Stimulated activated CD4-positive, alpha-beta T cell treated with anti-CD3 and anti-CD28 coated beads, Interleukin-1b, Interleukin-23, amount 100 ng/mL, for 1 hour (primary cell): ENCODE measurements at places on chromosomes 5 and 9.

GRCh38 chr9:119801311-119801710 lies 432.1 kb upstream of the BRINP1 start:
- no peak for DNase-seq

DNA sequence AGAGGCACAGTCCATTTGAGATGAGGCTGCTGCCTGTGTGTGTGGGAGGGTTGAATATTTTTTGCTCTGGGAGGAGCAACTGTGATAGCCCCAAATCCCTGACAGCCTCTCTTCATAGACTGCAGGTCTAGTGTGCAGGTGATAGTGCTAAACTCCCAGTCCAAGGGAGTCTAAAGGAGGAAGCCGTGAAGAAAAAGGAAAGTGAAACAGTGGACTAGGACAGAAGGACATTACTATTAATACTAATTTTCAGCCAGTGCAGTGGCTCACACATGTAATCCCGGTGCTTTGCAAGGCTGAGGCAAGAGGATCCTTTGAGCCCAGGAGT lies 295.0 kb downstream of the PDE4D start:
- DNase-seq = no peak

GRCh38 chr5:147673266-147673665 lies 109.3 kb downstream of the JAKMIP2 start:
- DNase-seq = no peak

GRCh38 chr5:39411061-39411460 lies 13.7 kb downstream of the DAB2 start:
- DNase-seq = no peak

DNA sequence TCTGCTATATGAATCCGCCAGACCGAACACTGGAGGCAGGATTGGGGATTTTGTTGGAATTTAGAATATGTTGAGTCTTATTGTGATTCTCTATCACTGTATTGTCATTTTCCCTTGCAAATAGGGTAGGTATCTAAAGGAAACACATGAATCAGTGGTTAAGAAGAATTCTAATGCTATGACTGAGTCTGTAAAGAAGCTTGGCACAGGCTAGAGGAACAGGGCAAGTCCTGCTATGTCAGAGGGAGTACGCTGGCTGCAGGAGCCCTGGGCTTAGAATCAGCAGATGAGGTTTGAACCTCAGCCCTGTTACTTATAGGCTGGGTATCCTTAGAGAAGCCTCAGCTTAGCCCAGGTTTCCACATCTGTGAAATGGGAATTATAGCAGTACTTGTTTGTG lies 198.1 kb downstream of the NR3C1 start:
- no peak for DNase-seq

DNA sequence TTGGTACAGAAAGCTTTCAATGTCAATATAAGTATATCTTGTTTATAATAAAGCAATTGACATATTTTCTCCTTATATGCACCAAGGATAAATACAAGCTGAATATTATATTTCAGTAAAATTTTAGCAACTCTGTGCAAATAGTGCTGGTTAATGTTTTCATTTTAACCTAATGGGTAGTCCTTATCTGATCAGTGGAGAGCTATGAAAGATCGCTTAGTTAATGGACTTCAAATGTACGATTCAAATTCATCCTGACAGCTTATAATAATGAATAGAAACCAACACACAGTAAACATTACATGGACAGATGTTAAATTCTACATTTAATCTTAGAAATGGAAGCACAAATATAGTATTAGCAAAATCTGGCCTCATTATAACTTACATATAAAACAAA lies 1495.2 kb upstream of the C9orf72 start:
- DNase-seq = no peak

- no peak for DNase-seq
These were observed 91.2 kb upstream of the CHD1 start for GRCh38 chr5:99019812-99020697.

DNA sequence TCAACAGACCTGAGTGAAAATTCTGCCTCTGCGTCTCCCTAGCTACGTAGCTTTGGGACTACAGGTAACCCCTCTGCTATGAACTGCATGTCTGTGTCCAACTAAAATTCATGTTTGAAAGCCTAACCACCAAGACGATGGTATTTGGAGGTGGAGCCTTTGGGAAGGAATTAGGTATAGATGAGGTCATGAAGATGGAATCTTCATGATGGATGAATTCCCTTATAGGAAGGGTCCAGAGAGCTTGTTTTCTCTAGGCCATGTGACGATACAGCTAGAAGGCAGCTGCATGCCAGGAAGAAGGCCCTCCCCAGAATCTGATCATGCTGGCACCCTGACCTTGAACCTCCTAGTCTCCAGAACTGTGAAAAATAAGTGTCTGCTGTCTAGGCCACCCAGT lies 296.4 kb downstream of the SLIT3 start:
- DNase-seq = no peak

DNA sequence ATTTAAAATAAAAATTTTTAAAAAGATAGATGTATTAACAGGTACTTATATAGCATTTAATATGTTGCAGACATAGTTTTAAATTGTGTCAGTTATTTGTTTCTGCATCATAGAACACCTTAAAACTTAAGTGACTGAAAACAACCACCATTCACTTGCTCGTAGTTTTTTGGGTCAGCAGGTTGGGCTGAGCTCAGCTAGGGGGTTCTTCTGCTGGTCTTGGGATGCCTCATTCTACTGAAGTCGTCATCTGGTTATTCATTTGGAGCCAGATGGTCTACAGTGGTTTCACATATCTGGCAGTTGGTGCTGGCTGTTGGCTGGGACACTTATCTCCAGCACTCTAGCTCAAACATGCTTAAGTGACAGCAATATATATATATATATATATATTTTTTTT lies 29.6 kb downstream of the PSAT1 start:
- DNase-seq = no peak

DNA sequence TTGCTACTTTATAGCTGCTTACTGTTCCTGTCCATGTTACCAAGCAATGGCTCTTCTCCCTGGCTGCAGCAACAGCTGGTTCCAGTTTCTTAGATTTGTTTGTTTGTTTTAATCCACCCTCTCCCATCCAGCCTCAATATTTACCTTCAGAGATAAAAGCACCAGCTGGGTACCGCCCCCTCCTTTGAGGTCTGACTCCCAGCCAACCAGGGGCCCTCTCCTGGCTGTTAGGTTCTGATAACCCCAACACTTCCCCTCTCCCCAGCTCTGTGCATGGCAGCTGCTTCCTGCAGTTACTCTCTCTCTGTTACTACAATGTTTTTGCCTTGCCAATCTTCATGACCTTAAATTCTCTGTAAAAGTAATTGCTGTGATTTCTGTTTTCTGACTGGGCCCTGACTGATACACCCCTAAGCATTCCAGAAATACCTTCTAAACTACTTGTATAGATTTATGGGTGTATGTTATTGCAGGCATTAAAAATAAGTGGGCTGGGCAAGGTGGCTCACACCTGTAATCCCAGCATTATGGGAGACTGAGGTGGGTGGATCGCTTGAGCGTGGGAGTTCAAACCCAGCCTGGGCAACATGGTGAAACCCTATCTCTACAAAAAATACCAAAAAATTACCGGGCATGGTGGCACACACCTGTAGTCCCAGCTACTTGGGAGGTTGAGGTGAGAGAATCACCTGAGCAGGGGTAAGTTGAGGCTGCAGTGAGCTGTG lies 2.6 kb upstream of the GCNT1 start:
- DNase-seq = no peak

GRCh38 chr5:76204713-76205112 lies 121.5 kb downstream of the SV2C start:
- no peak for DNase-seq

DNA sequence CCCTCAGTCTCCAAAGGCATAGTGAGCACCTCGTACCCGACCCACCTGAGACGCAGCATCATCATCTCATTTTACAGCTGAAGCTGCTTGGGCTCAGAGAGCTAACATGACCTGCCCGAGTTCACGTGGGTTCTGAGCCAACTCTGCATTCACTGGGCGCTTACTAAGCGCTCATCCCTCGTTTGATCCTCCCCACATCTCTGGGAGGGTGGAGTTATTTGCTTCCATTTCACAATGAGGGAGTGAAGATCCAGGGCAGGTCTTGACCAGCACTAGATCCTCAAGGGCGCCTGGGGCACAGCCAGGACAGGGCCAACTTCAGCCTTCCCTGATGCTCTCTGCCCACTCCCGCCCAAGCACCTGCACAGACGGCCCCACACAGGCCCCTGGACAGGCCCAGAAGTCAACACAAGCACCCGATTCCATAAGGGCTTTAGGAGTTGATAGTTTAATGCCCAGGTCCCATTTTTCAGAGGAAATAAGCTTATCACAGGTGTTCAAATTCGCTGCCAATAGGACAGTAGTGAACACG lies 80.8 kb downstream of the HRH2 start:
- DNase-seq = no peak

DNA sequence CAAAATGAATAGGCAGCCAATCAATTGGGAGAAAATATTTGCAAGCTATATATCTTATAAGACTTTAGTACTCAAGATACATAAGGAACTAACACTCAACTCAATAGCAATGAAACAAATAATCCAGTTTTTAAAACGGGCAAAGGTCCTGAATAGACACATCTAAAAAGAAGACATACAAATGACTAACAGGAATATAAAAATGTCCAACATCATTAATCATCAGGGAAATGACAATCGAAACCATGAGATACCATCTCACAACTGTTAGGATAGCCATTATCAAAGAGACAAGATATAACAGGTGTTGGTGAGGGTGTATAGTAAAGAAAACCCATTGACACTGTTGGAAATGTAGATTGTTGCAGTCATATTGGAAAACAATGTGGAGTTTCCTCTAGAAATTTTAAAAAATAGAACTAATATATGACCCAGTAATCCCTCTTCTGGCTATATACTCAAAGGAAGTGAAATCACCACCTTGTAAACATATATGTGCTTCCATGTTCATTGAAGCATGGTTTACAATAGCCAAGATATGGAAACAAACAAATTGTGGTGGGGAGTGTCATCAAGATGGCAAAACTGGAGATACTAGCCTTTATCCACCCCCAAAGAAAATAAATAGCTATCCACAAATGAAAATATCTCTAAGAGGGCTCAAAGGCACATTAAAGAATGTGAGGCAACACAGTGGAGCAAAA lies 13.9 kb upstream of the BTNL3 start:
- DNase-seq = no peak

DNA sequence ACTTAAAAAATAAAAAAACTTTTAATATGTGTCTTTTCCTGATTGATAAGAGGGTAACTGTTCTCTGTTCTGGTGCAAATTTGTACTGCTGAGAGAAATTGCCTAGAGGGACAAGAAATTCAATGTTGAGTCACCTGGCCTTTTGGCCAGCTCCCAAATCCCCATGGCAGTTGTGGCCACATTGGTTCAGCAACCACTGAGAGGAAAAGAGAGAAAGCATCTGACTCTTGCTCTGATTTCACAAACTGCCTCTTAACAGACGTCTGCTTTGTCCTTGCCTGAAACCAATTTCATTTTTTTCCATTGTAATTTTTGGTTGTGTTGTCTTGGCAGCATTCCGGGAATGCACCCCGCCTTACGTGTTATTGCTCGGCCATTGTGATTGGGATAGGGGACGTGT lies 42.4 kb downstream of the NTRK2 start:
- no peak for DNase-seq

GRCh38 chr5:91297994-91298393 lies 85.1 kb downstream of the ARRDC3 start:
- DNase-seq = no peak

- no peak for DNase-seq
These were observed 311.8 kb upstream of the DMRT1 start for GRCh38 chr9:529731-530130.

DNA sequence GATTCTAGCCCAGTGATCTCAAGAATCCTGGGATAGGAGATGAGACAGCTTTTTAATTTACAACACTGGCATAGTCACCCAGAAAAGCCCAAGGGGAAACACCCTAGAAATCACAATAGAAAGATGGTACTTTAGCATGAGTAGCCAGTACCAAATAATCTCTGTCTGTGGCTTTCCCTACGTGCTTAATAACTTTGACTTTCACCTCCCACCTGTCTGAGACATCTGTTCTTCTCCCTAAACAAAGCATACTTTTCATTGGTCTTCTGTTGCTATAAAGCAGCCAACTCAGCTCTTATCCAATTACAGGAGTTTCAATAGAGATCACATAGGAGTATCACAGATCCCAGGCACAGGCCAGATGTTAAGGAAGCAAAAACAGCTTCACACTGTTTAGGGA lies 10.4 kb downstream of the MARCHF3 start:
- no peak for DNase-seq

DNA sequence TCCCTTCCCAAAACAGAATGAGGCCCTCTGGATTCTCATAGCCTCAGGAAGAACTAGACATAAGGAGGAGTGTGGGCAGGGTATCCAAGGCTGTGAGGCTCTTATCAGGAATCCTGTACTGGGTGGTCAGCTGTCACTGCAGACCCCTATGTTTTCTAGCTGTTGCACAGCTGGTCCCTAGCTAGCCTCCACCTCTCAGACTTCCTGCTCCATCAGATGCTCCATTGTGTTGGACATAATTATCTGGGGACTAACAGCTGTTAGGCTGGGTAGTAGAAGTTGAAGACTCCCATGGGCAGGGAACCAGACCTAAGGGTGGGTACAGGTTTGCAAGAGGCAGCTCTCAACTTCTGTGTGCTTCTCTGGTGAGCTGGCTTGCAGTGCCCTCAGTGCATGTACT lies 18.4 kb downstream of the FAM219A start:
- DNase-seq = no peak

DNA sequence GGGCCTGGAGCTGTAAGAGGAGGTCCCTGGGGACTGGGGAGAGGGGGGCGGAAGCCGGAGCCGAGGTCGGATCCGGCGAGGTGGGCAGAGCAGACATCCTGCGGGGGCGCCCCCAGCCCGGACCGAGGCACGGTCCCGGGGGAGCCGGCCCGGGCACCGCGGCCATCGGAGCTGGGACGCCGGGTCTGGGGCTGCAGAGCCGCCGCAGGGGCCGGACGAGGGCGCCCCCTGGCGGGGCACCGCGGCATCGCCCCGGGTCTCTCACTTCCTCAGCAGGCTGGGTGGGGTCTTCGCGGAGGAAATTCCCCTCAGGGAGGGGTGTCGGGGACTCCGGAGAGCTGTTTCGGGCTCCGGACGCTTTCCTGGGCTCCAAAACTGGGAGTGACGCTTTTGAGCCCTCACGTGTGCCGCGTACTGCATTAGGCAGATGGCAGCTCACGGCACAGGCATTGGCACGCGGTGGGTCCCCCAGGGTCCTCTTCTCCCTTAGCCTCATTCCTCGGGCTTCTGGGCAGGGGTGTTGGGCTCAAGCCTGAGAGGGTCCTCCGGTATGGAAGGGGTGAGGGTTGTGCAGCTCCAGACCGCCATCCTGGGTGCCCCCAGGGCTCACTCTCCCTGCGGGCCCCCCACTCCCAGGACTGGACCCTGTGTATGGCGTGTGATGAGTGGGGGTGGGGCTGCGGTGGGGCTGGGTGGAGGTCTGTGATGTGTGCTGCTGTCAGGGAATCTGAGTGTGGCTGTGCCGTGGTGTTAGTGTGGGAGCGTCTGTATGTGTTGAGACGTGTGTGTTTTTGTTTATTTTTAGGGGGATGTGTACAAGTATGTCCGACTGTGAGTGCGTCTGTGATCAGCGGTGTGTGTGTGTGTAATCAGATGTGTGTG lies 29.6 kb downstream of the LHX2 start:
- DNase-seq = no peak

DNA sequence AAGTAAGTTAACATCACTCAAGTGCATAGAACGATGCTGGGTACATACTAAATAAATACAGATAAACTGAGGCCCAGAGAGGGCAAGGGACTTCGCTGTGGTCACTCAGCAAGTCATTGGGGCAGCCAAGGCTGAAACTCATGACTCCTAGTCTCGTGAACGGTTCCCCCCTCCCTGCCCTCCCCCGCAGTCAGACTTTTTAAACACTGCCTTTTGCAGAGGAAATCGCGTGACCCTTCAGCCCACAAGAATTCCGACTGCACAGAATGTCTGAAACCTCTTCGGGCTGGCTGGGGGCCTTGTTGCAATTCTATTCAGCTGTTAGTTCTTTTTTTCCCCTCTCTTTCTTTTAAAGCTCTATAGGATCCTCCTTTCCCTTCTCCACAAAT lies 28.1 kb downstream of the NEK6 start:
- no peak for DNase-seq
